Sciatic nerve (tissue), 2 donors: ENCODE measurements at places on chromosomes 2 and 18. TPM values are rescaled to one million over a fixed set of nuclear protein-coding genes. Genes with fewer than 3 reads are reported as not detected.

- no peak for DNase-seq
Measured at GRCh38 chr2:95387358-95387757, 15.2 kb upstream of the FAHD2A start.

DNA sequence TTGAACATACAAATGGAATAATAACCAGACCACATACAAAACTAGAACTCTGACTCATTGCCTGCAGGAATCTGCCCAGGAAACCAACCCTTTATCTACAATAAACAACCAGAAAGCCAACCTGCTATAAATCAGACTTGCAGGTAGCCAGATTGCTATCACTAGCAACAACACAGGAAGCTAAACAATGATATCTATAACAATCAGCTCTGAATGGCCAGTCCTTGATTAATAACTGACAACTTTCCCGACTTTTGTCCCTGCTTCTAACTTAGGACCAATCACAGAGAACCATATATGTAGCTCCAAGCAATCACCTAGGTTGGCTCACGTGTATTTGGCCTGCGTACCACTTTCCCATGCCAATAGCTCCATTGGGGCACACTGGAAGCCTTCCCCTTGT is 470.8 kb downstream of the RIT2 start:
- DNase-seq, result no peak

Gene WNT10A
- 0.94 TPM for total RNA-seq

GRCh38 chr2:170332676-170333402 is 154.9 kb downstream of the MYO3B start:
- DNase-seq, result no peak

GRCh38 chr18:11985586-11985985 is 4.3 kb downstream of the IMPA2 start:
- peak; percentile 42 for DNase-seq

DNA sequence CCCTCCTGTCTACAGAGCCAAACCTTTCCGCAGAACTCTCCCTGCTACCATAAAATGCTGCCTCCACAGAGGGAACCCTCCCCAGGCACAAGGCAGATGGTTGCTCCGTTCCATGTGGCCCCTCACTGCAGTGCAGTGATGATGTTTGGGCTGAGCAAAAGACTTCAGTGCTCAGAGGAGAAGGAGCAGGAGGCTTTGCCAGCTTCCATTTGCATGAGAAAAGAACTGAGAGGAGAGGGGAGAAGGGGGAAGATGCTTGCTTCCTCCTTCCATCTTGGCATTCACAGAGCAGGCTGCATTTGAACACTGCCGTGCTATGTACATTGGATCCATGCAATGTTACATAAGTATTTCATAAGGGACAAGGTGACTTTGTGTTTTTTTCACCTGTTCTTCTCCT is 46.6 kb upstream of the TMEM200C start:
- no peak for DNase-seq

Gene SGO2
- 2.6 TPM for total RNA-seq

Gene ICA1L
- 18.4 TPM for total RNA-seq

- DNase-seq, result no peak
Measured at GRCh38 chr18:69897397-69898108, 50.1 kb downstream of the CD226 start.

DNA sequence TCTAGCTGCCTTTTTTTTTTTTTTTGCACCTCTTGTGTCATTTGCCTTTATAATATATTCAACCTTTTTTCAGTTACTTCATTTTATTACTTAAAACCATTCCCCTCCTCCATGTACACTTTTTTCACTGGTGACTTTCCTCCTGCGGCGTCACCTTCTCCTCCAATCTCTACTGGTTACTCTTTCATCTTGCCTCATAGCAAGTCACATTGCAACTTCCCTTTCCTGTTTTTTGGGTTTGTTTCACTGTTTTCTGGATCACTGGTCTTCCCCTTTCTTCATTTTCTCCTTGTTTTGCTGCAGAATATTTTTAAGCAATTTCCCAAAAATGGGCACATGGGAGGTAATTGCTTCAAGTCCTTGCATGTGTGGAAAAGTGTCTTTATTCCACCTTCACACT is 37.7 kb upstream of the GPR155 start:
- no peak for DNase-seq

DNA sequence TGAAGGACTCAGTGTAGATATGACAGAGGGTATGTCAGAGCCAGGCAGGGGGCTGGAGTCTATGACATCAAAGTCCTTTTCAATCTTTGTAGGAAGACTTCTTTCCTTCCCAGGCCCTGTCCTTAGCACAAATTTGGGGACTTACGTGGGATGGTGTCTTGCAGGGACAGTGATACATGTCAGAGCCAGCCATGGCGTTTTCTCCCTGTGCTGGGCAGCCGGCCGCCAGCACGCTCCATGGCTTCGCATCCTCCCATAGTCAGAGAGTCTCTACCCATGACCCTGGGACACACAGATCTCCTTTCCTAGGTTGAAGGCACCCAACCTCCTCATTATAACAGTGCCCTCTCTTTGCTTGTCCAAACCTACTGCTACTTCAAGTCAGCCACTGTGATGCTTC is 156.9 kb upstream of the MYCN start:
- DNase-seq, result no peak

Gene OSR1
- 11.6 TPM for total RNA-seq

- no peak for DNase-seq
Measured at GRCh38 chr2:97747285-97747684, 33.9 kb downstream of the ZAP70 start.

DNA sequence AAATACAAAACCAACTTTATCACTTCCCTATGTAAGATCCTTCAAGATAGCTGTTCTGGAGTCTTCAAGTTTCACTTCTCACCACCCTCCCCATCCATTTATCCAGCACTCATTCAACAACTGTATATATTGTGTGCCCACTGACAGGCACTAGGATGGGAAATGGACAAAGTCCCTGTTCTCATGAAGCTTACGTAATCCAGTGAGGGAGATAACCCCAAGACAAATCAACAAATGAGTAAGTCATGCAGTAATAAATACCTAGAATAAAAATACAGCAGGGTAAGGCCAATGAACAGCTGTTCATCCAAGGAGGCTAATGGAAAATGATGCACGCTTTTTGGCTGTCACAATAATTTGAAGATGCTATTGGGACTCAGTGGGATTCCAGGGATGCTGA is 133.8 kb downstream of the MEMO1 start:
- DNase-seq, result no peak

Gene MSGN1
- total RNA-seq, result not detected
